Stimulated activated CD8-positive, alpha-beta memory T cell treated with anti-CD3 and anti-CD28 coated beads, Interleukin-7, amount 100 ng/mL, for 1 hour (primary cell): ENCODE measurements at places on chromosomes 1 and 21.

- no peak for DNase-seq
Observed at GRCh38 chr1:156805766-156806511, 10.7 kb downstream of the SH2D2A start.

- no peak for DNase-seq
Observed at GRCh38 chr21:38675182-38675824, 130.4 kb upstream of the ETS2 start.

DNA sequence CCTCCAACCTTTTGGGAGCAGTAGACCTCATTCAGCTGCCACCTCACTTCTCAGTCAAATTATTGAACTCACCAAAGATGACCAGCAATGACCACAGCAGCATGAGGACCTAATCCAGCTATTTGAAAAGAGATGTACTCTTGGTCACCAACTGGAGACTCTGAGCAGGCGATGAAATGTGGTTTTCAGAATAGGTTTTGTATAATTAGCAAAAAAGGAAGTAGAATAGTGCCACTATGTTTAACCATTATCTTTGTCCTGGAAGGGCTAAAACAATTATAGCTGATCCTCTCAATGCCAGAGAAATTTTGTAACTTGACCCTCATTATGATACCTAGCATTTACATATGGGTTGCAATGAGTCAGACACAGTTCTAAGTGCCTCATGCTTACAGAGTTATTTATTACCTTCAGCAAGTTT is at the start of gene FCRL2:
TSS of gene FCRL2 (minus strand) at position 162 of the 421 bp plus-strand sequence. CDS start at position 103, 59 bp downstream.
- DNase-seq, result no peak

DNA sequence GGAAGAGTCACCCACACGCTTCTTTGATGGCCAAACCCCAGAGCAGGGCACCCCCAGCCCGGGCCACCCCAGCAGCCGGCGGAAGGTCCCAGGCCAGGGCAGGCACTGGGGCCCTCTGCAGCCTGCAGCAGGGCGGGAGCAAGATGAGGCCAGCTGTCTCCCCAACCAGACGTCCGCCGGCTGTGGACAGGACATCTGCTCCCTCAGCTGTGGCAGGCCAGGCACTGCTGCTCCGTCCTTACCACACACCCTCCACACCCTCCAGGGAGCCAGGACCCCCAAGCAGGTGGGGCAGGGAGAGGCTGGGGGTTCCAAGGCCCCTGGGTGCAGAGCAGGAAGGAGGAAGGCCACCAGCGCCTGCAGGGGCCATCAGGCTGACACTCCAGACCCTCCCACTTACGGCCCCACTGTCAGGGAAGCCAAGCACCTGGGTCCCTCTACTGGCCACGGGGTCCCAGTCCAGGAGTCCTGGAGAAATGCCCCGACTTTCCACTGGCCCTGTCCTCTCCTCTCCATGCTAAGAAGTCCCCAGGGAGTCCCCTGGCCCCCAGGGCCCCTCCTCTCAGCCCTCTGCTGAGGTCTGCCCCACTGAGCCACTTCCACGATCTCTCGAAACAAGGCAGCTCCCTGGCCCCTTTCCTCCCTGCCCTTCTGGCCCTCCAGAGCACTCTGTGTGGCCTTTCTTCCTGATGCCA is 5.6 kb downstream of the WNT9A start:
- no peak for DNase-seq

DNA sequence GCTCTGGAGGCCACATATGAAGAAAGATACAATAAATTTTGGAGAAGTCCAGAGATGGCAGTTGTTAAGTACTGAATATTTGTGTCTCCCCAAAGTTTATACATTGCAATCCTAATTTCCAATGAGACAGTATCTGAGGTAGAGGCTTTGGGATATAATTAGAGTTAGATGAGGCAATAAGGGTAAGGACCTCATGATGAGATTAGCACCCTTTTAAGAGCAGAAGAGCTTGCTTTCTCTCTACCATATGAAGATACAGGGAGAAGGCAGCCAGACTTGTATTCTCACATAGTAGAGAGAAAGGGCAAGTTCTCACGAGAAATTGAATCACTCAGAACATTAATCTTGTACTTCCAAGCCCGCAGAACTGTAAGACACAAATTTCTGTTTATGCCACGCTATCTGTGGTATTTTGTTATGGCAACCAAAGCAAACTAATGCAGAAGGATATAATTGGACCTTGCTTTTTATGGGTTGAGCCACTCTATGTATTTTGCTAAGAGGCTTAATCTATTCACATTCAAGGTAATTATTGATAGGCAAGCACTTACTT is 430.1 kb downstream of the KCNT2 start:
- DNase-seq, result no peak

DNA sequence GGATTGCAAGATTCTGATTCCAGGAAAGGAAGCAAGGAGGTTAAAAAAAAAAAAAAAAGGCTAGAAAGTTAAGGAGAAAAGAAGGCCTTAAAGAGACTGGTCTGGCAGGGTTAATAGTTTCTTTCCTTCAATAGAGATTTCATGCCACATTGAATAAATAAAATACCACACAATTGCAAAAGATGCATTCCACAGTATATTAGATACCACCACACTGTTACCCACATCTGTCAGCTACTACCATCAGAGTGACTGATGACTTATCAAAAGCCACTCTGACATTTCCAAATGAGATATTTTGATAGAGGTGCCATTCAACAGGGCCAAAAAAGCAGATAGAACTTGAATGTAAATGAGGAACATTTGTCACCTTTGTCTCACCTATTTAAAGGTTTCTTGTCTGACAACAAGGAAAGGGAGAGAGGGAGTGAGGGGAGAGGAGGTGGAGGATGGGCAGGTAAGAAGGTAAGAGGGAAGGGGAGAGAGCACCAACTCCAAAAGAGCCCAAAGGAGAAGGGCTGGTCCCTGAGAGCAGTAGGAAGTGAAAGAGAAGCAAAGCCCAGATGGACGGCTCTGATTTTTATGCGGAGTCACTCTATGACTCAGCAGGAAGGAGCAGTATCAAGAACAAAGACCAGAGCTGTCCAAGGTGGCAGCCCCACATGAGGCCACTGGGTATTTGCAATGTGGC is 38.3 kb downstream of the LRRN2 start:
- no peak for DNase-seq

DNA sequence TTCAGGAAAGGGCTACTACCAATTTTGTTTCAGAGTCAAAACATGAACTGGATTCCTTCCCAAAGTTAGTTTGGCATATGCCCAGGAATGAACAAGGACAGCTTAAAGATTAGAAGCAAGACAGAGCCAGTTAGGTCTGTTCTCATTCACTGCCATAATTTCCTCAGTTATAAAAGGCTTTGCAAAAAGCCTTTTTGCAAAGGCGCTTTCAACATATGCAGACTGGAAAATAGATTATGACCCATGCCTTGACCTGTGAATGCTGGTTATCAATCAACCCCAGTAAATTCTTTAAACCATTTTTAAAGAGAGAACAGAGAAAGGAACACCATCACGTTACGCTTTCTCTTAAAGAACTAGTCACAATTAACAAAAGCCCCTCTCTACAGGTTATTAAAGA is 1.7 kb upstream of the FRRS1 start:
- DNase-seq, result no peak

DNA sequence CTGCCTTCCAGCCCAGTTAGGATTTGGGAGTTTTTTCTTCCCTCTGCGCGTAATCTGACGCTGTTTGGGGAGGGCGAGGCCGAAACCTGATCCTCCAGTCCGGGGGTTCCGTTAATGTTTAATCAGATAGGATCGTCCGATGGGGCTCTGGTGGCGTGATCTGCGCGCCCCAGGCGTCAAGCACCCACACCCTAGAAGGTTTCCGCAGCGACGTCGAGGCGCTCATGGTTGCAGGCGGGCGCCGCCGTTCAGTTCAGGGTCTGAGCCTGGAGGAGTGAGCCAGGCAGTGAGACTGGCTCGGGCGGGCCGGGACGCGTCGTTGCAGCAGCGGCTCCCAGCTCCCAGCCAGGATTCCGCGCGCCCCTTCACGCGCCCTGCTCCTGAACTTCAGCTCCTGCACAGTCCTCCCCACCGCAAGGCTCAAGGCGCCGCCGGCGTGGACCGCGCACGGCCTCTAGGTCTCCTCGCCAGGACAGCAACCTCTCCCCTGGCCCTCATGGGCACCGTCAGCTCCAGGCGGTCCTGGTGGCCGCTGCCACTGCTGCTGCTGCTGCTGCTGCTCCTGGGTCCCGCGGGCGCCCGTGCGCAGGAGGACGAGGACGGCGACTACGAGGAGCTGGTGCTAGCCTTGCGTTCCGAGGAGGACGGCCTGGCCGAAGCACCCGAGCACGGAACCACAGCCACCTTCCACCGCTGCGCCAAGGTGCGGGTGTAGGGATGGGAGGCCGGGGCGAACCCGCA is at the start of gene PCSK9:
TSS of gene PCSK9 (plus strand) at position 207 of the 741 bp plus-strand sequence. CDS start at position 497, 290 bp downstream.
- DNase-seq, result no peak

- DNase-seq, result no peak
Observed at GRCh38 chr1:248884632-248885295, 21.3 kb upstream of the PGBD2 start.

GRCh38 chr1:237342730-237343129 is 300.7 kb downstream of the RYR2 start:
- no peak for DNase-seq

DNA sequence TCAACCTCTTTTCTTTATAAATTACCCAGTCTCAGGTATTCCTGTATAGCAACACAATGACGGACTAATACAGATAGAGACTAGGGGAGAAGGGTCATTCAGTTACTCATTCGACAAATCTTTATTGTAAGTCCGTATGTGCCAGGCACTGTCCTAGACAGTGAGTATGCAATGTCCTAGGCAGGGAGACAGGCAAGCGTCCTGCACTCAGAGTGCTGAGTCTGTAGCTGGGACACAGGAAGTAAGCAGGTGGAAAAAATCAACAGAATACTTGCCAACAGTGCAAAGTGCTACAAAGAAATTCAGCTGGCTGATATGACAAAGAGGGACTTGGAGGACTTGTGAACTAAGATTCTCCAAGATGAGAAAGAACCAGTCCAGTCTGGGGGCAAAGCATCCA is 92.2 kb upstream of the ZBTB40 start:
- DNase-seq, result no peak

- DNase-seq, result no peak
Observed at GRCh38 chr1:67299296-67299695, 8.4 kb upstream of the IL12RB2 start.

- DNase-seq, result no peak
Observed at GRCh38 chr1:44262816-44263567, 49.7 kb downstream of the DMAP1 start.

DNA sequence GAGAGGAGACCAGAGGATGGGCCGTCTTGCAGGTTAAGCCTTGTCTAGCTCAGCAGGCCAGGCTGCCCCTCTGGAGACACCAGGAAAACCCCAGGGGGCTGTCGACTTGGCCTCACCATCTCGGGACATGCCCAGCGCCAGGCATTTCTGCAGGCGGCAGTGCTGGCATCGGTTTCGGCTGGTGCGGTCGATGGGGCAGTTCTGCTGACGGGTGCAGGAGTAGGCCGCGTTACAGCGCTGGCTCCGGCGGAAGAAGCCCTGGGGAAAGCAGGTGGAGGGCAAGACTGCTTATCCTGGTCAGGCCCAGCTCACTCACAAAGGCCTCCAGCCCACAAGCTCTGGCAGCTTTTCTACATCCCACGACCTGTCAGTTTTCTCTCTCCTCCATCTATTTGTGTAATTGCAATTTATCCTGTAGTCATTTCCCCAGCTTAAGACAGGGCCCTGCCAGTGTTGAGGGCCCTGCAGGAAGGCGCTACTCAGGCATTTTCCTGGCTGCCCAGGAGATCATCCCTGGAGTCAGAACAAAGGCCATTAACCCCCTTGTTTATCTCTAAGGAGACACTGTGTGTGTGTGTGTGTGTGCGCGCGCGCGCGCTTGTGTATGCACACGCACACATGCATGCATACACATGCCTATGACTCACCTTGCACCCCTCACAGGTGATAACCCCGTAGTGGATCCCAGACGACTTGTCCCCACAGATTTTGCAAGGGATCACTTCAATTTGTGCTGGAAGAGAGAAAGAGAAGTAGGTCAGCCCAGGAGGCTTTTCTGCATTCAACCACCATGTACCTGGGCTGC is 11.5 kb upstream of the LINGO4 start:
- DNase-seq, result no peak

- no peak for DNase-seq
Observed at GRCh38 chr1:226882631-226883409, 12.4 kb downstream of the PSEN2 start.

GRCh38 chr1:157978586-157979403 is 14.7 kb upstream of the KIRREL1 start:
- DNase-seq, result no peak

- DNase-seq, result no peak
Observed at GRCh38 chr1:204709960-204710912, 24.7 kb upstream of the LRRN2 start.

- no peak for DNase-seq
Observed at GRCh38 chr1:118243269-118243668, 58.2 kb upstream of the SPAG17 start.

DNA sequence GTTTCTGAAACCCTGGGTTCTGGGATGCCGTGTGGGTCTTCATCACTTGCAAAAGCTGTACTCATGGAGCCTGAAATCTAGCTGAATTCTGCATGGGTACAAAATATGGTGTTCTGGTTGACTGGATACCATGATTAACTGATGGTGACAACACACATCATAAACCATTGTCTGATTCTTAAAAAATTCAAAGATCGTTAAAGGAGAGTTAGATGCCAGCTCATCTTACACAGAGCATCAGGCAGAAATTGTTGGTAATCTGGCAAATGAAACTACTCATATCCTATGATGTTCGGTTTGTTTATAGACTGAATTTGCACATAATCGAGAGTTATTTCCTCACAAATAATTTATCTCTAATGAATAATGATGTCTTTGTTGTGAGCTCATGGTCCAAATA is 218.1 kb upstream of the PKN2 start:
- DNase-seq, result no peak

DNA sequence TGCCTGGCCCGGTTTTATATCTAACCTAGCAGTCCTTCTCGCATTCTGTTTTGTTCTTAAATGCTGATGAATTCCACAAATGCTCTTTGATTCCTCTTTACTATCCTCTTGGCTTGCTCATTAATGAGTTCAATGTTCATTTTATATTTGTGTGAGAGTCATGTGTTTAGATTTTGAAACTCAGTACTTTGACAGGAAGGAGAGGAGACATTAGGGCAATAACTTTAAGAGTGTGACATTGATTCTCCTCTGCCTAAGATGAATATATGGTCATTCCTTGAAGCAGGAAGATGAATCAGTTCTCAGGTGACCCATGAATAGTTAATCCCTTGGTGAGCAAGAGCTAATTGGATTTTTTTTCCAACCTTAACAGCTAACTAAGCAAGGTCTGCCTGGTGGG is 84.1 kb downstream of the MRPS6 start:
- DNase-seq, result no peak

GRCh38 chr1:97593192-97593591 is 327.6 kb downstream of the DPYD start:
- no peak for DNase-seq

DNA sequence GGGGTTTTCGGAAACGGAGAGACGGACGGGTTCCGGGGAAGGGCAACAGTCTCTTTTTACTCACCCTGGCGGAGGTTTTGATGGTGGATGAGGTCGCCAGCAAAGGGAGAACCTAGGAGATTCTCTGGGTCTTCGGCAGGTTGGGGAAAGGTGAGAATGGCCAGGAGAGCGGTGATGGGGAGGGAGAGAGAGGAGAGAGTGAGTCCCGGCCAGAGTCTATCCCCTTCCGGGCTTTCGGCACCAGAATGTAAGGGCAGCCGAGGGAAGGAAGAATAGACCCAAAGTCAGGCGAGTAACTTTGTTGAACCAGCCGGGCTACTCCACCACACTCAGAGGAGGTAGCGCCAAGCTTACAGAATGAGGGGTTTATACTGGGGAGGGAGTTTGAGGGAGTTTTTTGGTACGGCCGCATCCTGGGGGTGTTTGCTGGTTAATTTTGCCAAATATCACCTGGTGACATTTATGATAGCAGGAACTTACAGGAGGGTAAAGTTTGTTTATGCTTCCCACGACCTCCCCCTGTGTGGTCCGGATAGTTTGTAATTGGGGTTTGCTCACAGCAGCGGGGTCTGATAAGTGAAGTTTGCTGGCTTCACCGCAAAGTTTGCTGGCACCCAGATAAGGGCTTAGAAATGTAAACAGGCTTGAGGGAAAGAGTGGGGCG is 141.1 kb upstream of the ETV3 start:
- DNase-seq, result no peak
